ENCODE measurements at places on chromosomes 2 and 18.

GRCh38 chr2:8515864-8516533, 165.9 kb upstream of the ID2 start:
- no peak for DNase-seq

DNA sequence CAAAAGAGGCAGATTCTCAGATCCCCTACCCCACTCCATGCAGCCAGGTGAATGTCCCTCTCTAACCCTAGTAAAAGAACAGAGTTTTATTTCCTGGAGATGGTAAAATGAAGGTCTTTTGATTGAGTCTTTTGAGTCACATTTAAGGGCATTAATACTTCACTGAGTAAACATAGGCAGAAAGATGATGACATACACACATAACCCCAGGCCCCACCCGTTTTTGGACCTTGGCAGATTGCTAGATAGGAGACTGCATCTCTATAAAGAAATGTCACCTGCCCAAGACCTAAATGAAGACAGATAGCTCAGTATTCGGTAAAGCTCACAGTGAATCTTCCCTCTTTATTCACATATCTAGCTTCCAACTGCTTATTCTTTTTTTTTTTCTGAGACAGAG, 28.3 kb upstream of the PEX13 start:
- no peak for DNase-seq

GRCh38 chr18:8468921-8469335, 140.3 kb upstream of the RAB12 start:
- no peak for DNase-seq

- no peak for DNase-seq
These were observed 38.8 kb downstream of the CENPO start for GRCh38 chr2:24832073-24832461.

DNA sequence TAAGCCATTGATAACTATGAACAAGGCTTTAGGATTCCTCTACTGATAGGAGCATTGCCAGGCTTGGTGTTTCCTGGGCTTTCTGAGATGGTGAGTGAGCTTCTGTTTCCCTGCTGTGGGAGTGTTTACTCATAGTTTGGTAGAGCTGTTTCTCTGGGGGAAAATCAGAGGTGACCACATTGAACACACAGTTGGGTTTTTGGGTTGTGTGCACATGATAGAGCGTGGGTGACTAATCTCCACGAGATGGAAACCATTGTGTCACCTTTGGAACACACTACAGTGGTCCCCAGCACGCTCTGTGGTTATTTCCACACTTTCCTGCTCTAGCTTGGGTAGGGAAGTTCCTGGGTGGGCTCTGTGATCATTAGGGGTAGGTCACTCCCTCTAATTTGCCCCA, 5.4 kb downstream of the IL1R1 start:
- no peak for DNase-seq
